ENCODE measurements at places on chromosomes 6 and 20. TPM values are rescaled to one million over a fixed set of nuclear protein-coding genes. Genes with fewer than 3 reads are reported as not detected.
A peak's percentile ranks its signal among the peaks of the same experiment; 100 is the strongest.

GRCh38 chr6:29142309-29142708 lies 28.4 kb upstream of the OR2J2 start:
- no peak for DNase-seq

GRCh38 chr6:89862698-89863097 lies 31.6 kb upstream of the GJA10 start:
- no peak for DNase-seq

GRCh38 chr20:50370036-50370566 lies 140.1 kb upstream of the PTPN1 start:
- no peak for DNase-seq

DNA sequence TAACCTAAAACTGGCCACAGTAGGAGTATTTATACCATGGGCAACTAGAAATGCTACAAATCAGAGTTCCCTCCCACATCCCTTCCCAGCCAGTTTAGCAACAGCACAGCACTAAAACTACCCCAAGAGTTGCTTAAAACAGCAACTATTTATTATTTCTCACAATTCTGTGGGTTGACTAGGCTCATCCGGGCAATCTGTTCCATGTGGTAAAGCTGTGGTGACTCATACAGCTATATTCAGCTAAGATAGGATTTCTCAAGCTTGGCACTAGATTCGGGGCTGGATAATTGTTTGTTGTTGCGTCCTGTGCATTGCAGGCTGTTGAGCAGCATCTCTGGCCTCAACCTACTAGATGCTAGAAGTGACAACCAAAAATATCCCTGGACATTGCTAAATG lies 8.6 kb upstream of the HECA start:
- DNase-seq = no peak

DNA sequence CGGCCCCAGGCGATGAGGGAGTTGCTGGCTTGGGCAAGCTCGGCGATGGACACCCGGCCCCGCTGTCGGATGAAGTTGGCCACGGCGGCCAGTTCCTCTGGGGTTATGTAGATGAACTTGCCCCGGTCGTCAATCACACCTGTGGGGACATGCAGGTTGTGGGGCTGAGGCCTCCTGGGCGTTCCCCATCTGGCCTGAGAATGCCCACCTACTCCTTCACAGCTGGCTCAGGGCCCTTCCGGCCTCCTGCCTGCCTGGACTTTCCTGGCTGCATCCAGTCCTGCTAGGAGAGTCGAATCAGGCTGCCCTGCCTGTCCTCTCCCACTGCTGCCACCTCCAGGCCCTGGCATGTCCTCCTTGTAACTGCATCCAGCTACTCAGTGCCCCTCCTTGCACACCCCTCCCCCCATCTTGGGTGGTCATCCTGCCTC lies 13.8 kb downstream of the DDRGK1 start:
- DNase-seq = no peak

GRCh38 chr6:32424589-32425300 lies 14.9 kb upstream of the HLA-DRA start:
- DNase-seq = no peak

DNA sequence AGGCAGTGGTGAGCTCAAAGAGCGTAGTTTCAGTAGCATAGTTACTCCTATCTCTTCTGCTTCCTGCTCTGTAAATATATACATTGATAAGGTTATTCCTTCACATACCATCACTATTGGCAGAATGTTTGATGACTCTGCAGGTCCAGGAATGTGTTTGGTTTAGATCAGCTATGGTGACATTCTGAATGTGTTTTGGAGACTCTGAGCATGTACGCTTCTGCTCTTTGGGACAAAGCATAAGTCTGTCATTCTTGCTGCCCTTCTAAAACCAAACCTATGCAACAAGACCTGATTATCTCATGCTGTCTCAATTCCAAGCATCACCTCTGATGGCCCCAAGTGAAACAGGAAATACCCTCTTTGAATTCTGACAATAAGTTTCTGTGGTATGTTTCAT lies 1074.3 kb downstream of the KIF16B start:
- no peak for DNase-seq

- no peak for DNase-seq
Observed at GRCh38 chr6:91976797-91977196, 1389.9 kb upstream of the MAP3K7 start.

GRCh38 chr20:37420610-37421009 lies 74.7 kb downstream of the SRC start:
- DNase-seq = no peak

- DNase-seq = no peak
Observed at GRCh38 chr6:63352544-63353285, 32.9 kb upstream of the LGSN start.

GRCh38 chr6:28442586-28442985 lies 705 bp downstream of the ZSCAN23 start:
- DNase-seq = no peak

DNA sequence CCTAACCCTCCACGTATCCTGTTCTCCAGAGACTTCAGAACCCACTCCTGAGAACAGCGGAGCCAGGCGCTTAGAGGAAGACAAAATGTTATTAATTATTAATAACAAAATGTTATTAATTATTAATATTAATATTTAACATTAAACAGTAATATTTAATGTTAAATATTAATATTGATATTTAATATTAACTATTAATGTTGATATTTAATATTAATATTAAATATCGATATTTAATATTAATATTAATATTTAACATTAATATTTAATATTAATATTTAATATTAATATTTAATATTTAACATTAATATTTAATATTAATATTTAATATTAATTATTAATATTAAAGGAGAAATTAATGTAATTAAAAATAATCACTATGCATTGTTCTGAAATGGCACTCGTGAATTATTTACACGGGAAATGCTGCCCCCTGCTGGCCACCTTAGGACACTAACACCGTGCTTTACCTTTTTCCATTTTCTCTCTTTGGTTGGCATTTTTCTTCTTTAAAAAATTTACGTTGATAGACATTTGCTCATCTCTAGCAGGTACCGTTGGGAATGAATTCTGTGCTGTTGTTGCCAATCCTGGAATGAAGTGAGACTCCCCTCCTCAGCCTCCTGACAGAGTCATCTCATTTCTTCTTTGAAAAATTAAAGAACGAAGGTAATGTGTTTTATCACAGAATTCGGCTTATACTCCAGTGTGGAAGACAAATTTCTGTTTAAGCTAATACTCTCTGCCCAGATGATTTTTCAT lies 7.5 kb upstream of the GGTLC1 start:
- peak; percentile 18 for DNase-seq

- DNase-seq = no peak
Observed at GRCh38 chr6:40611912-40612311, 24.7 kb upstream of the LRFN2 start.

GRCh38 chr6:9224539-9224938 lies 789.2 kb upstream of the SLC35B3 start:
- DNase-seq = no peak

DNA sequence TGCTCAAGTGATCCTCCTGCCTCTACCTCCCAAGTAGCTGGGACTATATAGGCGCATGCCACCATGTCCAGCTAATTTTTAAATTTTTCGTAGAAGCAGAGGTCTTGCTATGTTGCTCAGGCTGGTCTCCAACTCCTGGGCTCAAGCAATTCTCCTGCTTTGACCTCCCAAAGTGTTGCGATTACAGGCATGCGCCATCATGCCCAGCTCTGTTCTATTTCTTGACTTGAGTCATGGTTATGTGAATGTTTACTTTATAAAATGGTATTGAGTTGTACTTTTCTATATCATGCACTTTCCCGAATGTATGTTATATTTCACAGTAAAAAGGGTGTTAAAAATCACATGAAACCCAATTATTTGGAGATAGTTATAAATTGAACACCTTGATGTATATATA lies 17.3 kb upstream of the ATXN1 start:
- no peak for DNase-seq

SEMG1 gene
- polyA plus RNA-seq = not detected

EYA4 gene
- not detected for polyA plus RNA-seq

LY6G6F gene
- polyA plus RNA-seq = 1.1 TPM

NRM gene
- polyA plus RNA-seq = 19.4 TPM

NKX2-4 gene
- not detected for polyA plus RNA-seq
